ENCODE measurements at places on chromosomes 2 and 18.

DNA sequence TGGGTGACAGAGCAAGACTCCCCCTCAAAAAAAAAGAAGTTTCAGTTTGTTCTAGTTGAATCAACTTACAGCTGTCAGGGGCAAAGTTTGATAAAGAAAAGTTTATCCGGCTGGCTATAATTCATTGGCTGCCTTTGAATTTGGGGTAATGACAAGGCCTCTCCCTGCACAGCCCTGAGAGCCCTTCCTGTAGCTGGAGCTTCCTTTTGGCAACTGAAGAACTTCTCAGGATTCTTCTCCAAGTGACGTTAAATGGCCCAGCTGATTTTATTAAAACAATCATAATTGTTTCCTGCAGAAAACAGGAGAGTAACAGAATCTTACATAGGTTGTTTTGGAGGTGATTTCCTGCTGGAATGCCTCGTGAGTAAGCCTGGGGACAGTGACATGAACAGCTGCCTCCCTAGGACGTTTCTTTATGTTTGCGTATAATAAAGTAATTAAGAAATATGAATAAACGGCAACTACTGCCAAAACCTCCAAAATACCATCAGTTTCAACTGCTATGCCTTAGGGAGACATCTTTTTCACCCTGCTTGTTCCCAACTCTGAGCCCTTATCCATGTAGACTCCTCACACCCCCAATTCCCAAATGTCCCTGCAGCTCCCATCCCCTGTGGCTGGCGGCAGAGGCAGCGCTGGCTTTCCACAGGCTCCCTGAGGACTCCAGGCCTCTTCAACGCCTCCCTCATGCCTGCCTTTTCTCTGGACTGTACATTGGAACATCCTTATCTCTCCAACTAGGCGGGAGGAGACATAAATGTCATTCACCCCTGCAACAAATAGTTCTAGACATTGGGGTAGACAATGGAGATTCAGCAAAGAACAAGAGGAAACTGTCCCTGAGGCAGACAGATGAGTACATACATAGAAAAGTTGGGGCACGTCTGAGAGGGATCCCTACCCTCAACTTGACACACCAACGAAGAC is 59.2 kb upstream of the FZD7 start:
- DNase-seq = no peak

- no peak for DNase-seq
These were observed 30.5 kb upstream of the IMPA2 start for GRCh38 chr18:11950824-11951223.

DNA sequence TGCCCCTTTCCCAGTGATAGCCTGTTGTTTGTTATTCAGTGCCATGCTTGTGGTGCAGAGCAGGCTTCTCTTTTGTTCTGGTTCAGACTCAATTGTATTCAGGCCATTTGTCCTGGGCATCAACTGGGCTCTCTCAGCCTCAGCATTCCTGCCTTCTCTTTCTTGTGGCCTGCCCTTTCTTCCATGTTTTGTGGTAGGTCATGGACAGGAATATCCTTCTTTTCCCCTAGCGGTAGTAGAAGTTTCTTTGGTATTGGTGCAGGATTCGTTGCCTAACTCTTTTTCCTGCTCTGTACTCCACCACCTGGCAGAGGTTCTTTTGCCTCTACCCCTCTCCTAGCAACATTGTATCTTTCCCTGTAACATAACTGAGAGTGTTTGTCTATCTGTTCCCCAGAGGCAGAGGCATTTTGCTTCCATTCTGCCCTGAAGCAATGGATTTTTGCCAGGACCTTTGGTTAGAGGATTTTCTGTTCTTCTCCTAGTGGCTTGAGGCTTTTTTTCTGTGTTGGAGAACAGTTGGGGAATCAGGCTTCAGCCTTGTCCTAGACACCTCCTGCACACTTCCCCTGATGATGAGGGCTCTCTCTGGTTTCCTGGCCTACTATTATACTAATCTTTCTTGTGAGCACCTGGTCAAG is 68.5 kb downstream of the NCOA1 start:
- DNase-seq = no peak

GRCh38 chr2:166628478-166629136 is 134.6 kb upstream of the SCN7A start:
- DNase-seq = no peak

DNA sequence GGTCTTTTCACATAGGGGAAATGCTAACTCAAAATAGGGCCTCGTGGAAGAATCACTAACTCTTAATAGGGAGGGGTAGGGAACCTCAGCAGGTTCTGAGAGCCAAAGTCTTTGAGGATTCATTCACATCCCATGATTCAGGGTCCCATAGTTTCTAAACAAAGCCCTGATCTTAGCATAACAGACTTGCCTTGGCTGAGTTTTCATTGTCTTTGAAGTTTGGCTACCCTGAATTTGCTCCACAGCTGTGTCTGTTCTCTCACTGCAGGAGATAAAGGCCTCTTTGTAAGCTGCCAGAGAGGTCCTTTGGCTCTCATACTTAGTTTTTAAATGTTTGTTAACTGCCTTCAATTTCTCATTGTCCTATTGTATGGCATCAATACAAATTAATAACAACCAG is 54.5 kb downstream of the ZDBF2 start:
- no peak for DNase-seq

DNA sequence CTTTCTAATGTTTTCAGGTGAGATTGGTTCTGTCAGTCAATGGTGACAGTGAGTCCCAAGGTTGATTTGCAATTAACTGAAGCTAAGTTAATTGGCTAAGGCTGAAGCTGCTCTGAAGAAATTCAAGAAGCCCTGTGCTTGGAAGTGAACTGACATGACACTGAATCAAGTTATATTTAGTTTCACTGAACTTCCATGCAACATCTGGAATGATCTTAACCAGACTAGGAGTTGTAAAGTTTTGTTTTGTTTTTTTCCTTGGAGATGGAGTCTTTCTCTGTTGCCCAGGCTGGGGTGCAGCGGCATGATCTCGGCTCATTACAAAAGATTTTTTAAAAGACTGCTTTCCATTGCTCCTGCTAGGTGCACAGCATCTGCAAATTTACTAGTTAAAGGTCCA is 11.4 kb downstream of the SERPINB5 start:
- DNase-seq = no peak

DNA sequence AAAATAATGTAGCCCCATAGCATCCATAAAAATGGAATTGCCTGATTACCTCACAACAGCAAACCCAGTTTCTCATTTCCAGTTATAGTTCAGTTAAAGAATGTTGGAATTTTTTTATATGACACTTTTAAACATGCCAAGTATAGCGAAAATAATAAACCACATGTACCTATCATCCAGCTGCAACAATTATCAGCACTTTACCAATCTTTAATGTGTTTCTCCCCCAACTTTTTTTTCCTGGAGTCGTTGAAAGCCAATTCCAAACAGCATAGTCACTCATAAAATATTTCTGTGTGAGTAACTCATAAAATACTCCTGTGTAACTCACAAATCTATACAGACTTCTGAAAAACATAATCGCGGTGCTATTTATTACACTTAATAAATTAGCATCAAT is 38.1 kb downstream of the SMAD4 start:
- DNase-seq = peak; percentile 46

DNA sequence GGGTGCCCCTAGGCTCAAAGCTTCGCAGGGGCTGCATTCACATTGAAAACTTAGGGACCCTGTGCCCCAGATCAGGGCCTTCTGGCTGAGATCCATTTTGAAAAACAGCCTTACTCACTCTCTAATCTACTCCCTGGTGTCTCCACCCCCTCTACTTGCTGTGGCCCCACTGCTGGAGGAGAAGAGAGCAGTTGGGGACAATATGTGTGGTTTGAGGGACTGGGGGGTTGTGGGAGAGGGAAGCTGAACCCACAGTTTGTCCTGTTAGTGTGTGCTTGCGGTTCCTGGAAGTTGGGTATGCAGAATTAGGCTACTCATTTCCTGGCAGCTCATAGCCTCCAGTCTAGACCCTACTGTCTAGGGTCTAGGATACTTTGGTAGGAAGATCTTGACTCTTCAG is 211.4 kb downstream of the PRKCE start:
- no peak for DNase-seq

GRCh38 chr2:69132960-69133590 is 120.1 kb downstream of the ANTXR1 start:
- DNase-seq = no peak

DNA sequence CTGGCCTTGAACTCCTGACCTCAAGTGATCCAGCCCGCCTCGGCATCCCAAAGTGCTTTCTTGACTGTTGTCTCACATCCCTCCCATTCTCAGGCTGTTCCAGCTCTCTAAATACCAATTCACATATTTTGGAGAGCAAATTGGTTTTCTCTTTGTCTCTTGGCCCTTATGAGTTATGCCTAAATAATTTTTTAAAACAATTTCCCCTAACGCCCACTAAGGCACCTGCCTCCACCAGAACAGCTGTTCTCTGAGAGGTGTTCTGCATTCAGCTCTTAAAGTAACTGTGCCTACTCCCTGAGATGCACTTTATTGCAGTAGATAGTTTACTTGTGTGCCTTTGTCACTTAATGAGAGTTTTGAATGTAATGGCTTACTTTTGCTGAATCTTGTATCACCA is 6.9 kb downstream of the CCDC195 start:
- no peak for DNase-seq

- peak; percentile 85 for DNase-seq
These were observed 252.6 kb downstream of the AGAP1 start for GRCh38 chr2:235746257-235746934.

- DNase-seq = no peak
These were observed at the start of gene TUBA3D for GRCh38 chr2:131475831-131476230. Gene TUBA3D (plus strand): TSS chr2:131476119. CDS start chr2:131476200, 81 bp downstream.

DNA sequence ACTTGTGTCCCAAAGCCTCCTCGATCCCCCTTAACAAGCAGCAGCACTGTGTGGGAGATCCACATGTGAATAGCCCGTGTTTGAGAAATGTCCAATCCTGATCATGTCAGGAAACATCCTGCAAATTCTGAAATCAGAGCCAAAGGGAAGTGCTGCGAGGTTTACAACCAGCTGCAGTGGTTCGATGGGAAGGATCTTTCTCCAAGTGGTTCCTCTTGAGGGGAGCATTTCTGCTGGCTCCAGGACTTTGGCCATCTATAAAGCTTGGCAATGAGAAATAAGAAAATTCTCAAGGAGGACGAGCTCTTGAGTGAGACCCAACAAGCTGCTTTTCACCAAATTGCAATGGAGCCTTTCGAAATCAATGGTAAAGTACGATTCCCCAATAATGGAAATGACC is at the start of gene MARCO:
Gene MARCO, plus strand, starts transcription at position 164 of the 400 bp plus-strand sequence. Its CDS starts 107 bp downstream, at position 271.
- DNase-seq = no peak

GRCh38 chr18:73235491-73235890 is 367.7 kb upstream of the NETO1 start:
- DNase-seq = peak; percentile 43

GRCh38 chr18:78658531-78658930 is 321.1 kb upstream of the SALL3 start:
- DNase-seq = no peak

DNA sequence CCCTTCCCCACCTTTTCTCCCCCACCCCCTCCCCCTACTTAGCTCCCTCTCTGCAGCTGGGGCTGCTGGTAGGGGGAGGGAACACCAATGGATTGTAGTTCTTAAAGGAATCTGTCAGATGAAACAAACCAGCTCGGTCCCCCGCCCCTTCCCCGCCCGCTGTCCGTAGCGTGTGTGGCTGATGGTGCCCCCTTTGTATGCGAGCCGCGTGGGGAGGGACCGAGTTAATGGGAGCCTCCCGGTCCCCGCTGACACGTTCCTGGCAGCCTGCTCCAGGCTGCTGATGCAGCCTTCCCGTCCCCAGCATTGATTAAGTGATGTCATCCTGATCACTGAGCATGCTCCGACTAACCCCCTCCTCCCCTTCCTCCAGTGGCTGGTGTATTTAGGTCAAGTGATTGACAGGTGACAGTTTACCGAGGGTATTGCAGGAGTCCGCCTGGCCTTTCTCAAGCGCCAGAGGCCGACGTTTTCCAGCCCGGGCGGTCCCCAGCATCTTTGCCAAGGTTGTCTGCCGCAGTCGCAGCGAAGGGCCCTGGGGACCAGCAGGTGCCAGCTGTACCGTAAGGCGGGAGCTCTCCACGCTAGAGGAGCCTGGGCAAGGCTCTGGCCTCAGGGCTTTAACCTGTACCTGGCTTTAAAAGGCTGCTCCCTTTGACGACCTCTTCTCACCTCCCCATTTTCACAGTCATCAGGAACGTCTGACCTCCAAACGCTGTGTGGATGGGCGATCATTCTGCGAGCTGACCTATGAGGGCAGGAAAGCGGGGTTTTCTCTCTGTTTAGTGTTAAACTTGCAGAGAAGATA is 1.8 kb downstream of the KIF5C start:
- no peak for DNase-seq

DNA sequence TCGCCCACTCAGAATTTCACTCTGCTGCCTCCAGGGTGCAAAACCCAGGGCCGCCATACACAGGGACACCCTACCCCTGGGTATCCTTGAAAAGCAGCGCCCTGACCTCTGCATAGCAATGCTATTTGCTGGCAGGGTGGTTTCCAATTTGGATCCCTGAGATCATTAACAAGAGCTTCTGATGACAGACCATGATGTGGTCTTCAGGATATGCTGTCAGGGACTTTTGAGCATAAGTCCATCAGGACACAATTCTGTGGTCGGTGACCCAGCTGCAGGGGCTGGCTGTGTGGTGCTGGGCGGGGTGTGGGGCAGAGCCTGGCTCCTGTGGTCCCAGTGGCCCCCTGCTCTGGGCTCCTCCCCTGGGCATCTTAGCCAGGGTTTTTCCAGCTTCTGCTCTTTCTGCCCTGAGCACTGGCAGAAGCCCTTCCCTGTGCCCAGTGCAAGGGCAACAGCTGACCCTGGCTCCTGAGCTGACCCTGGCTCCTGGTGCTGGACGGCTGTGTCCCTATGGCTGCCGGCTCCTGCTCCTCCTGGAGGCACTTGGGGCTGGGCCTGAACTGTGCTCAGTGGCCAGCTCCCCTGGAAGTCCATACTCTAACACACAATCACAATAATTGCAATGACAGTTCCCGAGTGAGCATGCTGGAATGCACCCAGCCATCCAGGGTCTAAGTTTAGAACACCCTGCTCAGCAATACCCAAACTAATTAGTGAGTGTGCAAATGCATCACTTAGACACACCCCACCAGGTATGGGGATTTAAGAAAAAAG is 271.5 kb downstream of the HDAC4 start:
- DNase-seq = peak; percentile 72

DNA sequence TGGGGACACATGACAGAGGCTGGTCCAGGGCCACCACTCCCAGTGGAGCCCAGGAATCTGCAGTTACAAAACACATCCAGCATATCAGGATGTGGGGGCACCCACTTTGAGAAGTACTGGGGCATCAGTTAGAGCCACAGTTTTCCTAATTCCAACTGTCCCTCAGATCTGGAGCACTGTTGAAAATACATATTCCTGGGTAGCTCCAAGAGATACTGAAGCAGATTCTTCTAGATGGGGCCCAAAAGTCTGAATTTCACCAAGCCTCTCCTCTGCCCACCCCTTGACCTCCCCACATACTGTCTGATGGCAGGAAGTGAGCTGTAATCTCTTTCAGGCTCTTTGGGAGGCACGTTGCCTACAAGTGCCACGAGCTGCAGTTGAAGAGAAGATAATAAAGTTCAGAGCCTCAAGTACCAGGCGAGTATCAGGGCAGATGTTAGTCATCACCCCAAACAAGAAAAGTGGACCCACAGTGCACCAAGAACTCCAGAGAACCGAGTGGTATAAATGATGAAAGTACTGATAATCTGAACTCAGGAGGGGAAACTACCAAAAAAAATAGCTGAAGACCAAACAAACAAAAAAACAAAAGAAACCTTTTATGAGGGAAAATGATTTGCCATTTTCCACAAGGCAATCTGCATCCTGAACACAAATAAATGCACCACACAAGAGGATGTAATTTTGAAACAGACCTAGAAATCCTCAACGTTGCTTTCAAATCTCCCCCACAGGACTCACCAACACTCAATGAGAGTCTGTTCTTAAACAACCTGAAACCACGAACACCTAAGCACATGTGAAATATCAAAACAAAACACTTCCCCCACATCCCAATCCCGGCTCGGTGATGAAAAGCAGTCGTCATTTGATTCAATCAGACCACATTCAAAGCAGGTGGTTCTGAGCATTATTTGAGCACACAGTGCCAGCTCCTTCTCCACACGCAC is 98.7 kb downstream of the TCF4 start:
- no peak for DNase-seq
